ENCODE measurements at places on chromosomes 2 and 18.

GRCh38 chr2:4190548-4190947 is 487.2 kb downstream of the DCDC2C start:
- DNase-seq, result no peak

- DNase-seq, result no peak
Observed at GRCh38 chr18:24731981-24732380, 271.5 kb downstream of the HRH4 start.

GRCh38 chr2:105140240-105140568 is 101.3 kb upstream of the GPR45 start:
- DNase-seq, result no peak

GRCh38 chr2:46304635-46305034 is 7.4 kb downstream of the EPAS1 start:
- no peak for DNase-seq

DNA sequence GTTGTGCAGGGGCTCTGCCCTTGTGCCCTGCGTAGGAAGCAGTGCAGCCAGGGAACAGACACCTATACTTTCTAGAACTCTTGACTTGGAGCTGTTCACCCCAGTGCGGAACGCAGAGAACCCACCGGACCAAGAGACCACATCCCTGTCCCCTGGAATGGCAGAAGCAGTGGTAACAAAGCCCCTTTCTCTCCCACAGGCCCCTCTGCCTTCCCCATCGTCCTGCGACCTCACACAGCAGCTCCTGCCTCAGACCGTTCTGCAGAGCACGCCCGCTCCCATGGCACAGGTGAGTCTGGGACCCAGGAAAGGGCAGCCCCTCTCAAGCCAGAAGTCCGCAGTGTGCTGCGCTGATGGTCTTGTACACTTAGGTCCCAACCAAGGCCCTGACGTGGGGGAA is 24.6 kb upstream of the RPL31 start:
- no peak for DNase-seq

- DNase-seq, result no peak
Observed at GRCh38 chr2:173400760-173401159, 46.1 kb downstream of the CDCA7 start.

- no peak for DNase-seq
Observed at GRCh38 chr2:98333922-98334321, 12.3 kb upstream of the CNGA3 start.

DNA sequence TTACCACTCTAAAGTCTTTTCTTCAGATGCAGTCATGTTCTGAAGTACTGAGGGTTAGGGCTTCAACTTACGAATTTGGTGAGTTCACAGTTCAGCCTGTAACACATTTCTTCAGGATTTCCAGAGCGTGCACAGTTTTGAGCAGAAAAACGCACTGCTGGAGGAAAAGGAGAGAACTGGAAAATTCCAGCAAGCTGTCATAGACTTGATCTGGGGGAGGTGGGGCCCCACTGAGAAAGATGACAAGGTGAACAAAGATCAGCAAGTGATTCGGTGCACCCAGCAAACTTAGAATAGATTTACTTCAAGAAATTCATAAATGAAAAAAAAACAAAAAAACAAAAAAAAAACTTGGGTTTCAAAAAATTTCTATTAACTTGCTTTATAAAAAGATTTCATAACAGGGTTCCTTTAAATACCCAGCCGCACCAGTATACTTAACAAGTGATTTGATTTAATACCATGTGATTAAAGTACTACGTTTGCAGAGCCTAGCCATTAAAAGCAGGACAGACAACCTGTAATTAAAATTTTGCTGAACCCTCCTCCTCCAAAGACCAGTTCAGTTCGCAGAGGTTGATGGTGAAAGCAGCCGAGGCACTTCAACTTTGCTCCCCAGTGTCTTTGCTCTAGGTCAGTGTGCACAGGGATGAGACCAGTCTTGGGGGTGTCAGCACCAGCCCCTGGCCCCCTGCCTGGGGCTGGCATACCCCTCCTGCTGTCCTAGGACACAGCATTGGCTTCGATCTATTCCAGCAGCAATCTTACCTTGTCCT is 30.5 kb downstream of the CTIF start:
- no peak for DNase-seq

GRCh38 chr18:24567199-24567598 is 106.8 kb downstream of the HRH4 start:
- DNase-seq, result no peak
